ENCODE measurements at places on chromosomes 11 and 22.
A peak's percentile ranks its signal among the peaks of the same experiment; 100 is the strongest.

DNA sequence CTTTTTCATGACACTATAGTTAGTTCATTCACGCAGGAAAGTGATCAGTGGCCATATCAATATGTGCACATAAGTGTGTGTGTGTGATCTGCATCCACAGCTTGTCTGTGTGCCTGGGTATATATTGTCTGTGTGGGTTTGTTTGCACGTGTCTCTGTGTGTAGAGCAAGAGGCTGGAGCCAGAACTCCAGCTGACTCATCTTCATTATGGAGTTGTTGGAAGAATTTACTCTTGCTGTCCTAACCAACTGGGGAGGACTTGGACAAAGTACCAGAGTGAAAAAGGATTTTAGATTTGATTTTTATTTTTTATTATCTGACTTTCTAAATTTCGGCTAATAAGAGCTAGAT lies 63.9 kb downstream of the TP53I11 start:
- DNase-seq = no peak

GRCh38 chr11:76436020-76436419 lies 8.8 kb upstream of the EMSY start:
- DNase-seq = no peak

- no peak for DNase-seq
Observed at GRCh38 chr11:64036087-64037026, 626 bp downstream of the FLRT1 start.

GRCh38 chr22:31160328-31160978 lies 471 bp downstream of the RNF185 start:
- DNase-seq = peak; percentile 63

DNA sequence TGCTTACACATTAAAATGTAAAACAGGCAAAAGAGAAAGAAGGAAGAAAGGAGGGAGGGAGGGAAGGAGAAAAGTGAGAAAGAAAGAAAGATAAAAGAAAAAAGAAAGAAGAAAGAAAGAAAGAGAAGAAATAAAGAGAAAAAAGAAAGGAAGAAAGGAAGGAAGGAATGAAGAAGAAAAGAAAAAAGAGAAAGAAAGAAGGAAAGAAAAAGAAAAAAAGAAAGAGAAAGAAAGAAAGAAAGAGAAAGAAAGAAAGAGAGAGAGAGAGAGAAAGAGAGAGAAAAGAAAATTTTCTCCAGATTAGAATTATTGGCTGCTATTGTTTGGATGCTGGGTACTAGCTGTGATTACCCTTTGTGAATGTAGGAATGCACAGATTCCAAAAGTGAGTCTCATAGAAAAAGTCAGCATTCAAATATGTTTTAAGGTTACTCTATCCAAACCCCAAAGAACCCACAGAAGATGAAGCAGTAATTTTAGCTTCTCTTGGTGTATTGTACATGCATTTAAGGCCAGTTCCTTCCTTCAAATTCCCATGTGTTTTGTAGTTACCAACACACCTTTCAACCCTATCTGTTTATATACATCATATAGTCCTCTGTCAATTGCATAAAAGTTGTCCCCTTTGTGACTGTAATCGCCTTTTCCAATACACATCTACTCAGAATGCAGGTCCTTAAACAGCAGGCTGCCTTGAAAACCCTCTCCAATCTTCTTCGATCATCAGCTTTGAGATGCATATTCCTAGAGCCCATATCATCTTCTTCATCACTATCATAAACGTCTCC lies 789 bp upstream of the FAM111A start:
- no peak for DNase-seq

GRCh38 chr22:35425971-35426800 lies 26.2 kb downstream of the MCM5 start:
- DNase-seq = no peak

DNA sequence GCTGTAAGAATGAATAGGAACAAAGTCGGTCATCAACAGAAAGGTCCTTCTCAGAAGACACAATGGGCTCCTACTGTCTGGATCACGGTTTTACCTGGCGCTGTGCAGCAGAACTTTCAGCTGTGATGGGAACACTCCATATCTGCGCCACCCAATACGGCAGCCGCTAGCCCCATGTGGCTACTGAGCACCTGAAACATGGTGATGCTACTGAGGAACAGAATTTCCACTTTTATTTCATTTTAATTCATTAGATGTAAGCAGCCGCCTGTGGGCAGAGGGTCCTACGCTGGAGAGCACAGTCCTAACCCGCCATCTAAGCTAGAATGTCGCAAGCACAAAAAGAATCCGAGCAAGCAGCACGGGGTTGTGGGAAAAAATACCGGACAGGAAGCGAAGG lies 2.7 kb downstream of the SULT4A1 start:
- no peak for DNase-seq

GRCh38 chr11:94770563-94771120 lies 2.5 kb downstream of the AMOTL1 start:
- DNase-seq = no peak

DNA sequence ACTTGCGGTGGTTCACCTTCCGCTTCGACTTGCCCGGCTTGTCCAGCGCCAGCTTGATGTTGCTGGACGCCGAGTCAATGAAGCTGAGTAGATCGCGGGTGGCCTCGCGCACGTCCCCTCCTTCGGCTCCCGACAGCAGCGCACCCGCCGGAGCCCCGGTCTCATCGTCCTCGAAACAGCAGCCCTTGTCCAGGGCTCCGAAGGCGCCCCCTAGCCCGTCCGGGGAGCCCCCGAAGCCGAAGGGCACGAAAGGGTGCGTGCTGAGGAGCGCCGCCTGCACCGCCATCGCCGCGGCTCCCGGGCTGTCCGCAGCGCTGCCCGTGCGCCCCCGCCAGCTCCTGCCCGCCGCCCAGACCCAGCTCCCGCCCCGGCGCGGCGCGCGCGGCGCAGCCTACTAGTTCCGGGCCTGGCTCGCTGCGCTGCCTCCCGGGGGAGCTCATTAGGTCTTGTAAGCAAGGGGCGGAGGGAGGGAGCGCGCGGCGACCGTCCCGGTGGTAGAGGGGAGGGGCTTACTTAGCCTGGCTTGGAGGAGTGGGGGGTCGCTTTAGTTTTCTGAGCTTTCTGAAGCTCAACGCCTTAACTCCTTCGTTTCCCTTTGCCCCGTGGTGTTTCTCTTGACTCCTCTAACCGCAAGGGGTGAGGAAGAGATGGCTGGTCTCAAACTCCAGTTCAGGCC lies at the start of gene FAM181B:
Gene FAM181B (minus strand): TSS at position 421 of the 676 bp plus-strand sequence. CDS start 135 bp downstream, at position 286.
- peak; percentile 85 for DNase-seq

DNA sequence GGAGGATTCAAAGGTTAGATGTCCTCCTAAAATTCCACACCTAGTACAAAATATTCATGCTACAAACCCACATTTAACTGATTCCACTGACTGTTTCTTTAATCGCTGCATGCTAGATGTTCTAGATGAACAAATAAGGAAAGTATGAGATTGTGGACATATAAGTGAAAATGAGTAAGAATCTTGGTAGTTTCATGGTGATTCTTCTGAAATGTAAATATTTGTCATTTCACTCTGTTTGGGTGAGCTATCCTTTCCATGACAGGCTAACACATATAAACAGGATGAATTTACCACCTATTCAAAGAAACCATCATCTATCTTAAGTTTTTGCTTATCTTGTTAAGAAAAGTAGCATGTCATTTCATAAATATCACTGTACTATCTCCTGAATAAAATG lies 14.8 kb downstream of the OR5B3 start:
- DNase-seq = no peak

DNA sequence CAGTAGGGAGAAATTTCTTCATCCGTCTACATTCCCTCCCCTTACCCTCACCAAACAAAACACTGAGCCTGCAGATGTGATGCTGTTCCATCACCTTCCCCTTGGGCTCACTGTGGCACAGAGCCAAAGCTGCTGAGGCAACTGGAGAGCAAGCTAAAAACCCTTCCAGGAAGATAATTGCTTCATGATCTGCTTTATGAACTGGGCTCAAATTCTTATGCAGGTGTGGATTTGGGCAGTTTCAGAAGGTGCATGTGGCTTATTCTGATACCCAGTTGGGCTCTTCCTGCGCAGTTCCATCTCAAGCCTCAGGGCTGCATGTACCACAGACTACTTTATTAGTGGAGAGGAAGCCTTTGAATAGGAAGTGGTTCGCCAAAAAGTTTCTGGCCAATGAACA lies 58.3 kb downstream of the AAMDC start:
- DNase-seq = no peak

Measured in H1 (cell line).